HTR-8/SVneo (cell line): ENCODE measurements at places on chromosomes 2 and 18.

DNA sequence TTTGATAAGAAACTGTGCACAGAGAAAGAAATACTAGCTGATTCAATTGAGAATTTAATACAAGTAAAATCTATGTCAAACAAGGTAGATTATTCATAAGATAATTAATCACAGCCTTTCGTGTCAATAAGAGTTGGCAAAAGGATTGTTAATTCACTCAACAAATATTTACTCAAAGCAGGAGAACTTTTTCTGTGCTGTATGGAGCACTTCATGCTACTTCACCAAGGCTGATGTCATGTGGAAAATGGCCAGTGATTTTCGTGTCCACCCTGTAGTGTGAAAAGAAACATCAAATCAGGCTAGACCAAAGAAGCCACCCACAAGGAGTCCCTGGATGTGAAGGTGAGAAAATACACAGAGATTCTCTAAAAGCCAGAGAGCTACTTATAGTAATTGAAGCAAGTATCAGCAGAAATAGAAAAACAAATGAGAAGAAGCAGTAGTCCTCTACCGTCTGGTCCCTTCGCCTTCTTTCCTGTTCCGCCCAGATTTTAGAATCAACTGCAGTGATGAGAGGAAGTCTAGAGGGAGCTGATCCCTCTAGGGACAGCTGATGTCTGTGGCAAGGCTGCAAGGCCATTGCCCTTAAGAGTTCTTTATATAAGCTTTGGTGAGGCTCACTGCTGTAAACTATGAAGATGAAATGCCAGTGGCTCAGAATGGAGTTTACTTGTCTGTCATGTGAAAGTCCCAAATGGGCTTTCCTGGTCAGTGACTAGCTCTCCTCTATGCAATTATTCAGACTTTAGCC, 201.3 kb upstream of the APCDD1 start:
- no peak for DNase-seq

DNA sequence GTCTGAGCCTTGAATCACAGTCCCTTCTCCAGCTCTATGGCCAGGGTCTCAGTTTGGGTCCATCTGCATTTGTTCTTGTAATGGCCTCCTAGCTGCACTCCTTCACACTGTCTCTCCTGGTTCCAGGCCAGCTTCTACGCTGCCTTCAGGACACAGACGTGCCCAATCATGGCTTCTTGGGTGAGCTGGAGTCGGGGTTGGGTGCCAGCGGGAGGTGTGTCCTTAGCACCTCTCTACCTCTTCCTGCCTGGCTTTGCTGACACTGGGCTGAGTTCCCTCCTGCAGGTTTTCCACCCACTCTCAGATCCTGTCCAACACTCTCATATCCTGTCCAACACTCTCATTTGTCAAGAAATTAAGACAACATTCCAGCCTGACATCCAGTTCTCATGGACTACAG, 9.6 kb downstream of the TRPM8 start:
- DNase-seq = no peak

GRCh38 chr18:36496022-36496421, 198.5 kb downstream of the FHOD3 start:
- no peak for DNase-seq

DNA sequence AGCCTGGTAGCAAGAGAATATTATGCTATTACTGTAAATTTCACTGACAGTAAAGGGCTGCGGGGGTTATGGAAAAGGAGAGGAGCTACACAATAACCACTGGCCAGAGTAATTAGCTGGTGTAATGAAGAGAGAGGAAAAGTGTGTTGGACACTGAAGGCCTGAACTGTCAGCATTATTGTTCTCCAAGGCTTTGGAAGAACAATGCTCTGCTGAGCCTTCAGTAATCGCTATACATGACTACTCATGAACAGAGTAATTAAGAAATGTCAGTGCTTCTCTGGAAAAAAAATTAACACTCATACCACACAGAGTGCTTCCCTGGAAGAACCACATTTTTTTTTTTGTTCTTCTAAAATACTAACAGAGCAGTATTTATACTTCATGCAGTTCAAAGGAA, 931.3 kb downstream of the CPS1 start:
- no peak for DNase-seq

DNA sequence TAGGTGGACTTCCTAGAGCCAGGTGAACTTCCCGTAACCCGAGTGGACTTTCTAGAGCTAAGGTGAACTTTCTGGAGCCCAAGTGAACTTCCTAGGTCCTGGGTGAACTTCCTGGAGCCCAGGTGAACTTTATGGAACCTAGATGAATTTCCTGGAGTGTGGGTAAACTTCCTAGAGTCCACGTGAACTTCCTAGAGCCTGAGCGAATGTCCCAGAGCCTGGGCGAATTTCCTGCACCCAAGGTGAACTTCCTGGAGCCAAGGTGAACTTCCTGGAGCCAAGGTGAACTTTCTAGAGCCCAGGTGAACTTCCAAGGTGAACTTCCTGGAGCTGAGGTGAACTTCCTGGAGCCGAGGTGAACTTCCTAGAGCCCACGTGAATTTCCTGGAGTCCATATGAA, 70.0 kb downstream of the RTP5 start:
- DNase-seq = no peak

- no peak for DNase-seq
Measured at GRCh38 chr2:77818186-77818585, 296.0 kb upstream of the LRRTM4 start.

DNA sequence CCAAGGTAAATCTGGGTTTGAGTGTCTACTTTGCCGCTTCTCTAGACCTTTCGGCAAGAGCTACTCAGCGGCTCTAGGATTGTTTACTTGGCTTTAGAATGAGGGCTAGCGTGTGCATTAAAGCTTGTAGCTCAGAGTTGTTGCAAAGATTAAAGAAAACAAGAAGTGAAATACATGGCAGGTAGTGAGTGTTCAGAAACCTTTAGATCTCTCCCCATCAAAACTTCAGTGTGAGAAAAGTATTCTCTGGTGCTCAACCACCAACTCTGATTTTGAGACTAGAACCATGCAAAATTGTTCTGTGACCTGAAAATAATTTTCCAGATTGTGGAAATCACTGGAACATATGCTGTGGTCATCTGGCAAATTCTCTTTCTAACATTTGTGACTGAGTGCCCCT, 512.0 kb downstream of the CMPK2 start:
- DNase-seq = no peak

- DNase-seq = no peak
Measured at GRCh38 chr18:64116571-64117175, 32.2 kb downstream of the LINC00305 start.

- no peak for DNase-seq
Measured at GRCh38 chr2:30738141-30738911, 68.9 kb downstream of the CAPN13 start.

- DNase-seq = no peak
Measured at GRCh38 chr18:42893977-42894376, 221.5 kb downstream of the RIT2 start.

- no peak for DNase-seq
Measured at GRCh38 chr2:12430407-12431133, 286.2 kb upstream of the TRIB2 start.

DNA sequence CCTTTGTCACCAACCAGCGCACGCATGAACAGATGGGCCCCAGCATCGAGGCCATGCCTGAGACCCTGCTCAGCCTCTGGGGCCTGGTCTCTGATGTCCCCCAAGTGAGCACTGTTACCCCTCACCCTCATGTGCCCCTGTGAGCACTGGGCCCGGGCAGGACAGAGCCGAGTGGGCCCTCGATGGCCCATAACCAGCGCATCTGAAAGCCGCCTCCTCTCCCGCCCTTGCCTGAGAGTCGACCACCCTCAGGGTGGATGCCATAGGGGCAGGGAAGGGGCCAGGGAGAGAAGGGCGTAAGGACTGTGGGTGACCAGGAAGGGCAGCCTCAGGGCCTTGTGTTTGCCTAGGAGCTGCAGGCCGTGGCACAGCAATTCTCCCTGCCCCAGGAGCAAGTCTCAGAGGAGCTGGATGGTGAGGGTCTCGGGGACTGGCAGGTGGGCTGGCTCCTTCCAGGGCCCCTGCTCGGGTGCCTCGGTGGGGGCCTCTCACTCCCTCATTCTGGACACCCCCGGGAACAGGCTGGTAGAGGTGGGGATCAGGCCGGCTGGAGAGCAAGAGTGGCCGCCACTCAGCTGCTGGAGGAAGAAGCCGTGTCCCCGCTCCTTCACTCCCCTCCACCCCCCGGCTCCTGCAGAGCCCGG, 2.1 kb downstream of the PROM2 start:
- DNase-seq = no peak

DNA sequence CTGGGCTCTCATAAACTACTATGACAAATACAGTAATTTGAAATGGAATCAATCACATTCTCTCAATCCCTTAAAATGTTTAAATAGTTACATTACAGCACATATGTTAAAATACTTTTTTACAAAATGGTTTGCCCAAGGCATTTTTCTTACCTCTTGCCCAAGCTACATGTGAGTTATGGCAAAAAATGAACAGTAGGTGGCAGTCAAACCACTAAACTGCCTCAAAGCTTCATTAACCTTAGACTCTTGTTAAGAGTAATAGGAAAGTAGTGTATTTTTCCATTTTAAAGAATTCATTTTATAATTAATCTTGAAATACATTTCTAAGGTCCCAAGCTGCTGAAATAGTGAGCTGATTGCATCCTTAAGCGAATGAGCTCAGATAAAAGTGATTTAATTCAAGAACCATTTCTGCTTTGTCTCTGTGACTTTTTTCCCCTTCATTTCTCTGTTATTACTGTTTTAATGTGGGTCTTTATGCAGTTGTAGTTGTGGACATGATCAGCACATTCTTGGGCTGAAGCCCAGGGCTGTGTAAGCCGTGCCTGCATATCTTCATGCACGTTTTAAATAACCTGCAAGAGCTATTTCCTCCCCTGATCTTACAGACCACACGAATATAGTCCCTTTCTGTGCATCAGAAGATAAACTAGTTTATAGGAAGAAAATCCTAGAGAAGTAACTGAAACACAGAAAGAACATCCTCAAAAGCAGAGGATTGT, 311.8 kb downstream of the LNPK start:
- peak; percentile 36 for DNase-seq

- no peak for DNase-seq
Measured at GRCh38 chr18:37160038-37160820, 331.3 kb downstream of the KIAA1328 start.

GRCh38 chr18:27198036-27198435, 12.9 kb upstream of the CHST9 start:
- no peak for DNase-seq

GRCh38 chr18:39225373-39225772, 1659.8 kb upstream of the CELF4 start:
- DNase-seq = no peak

DNA sequence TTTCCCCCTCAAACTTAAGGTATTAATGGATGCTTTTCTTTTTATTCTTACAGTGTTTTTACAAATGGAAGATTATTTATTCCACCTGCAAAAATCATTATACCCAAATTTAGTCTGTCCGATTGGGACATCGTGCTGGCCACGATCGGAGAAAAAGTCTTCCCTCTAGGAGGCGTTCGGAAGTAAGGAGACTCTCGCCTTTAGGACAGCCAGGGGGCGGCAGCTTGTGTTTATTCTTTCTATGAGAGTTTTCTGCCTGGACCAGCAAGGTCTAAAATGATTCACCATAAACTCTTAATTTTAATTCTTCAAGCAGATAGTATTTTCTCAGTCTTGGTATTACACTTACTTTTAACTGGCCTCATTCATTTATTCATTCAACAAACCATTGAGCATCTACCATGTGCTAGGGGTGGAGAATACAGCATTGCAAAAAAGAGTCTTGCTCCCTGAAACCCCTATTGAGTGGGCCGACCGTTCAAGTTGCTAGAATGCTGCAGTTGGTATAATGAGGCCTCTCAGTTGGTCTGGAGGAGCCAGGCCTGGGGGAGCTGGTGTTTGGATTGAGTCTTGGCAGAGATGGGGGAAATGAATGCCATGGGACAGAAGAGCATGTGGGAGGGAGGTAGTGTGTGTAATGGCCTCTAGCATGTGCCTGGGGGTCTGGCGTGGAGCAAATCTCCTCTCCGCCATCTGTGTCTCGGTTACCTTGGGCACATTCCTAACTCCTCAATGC, 38.7 kb downstream of the DCDC2C start:
- no peak for DNase-seq

DNA sequence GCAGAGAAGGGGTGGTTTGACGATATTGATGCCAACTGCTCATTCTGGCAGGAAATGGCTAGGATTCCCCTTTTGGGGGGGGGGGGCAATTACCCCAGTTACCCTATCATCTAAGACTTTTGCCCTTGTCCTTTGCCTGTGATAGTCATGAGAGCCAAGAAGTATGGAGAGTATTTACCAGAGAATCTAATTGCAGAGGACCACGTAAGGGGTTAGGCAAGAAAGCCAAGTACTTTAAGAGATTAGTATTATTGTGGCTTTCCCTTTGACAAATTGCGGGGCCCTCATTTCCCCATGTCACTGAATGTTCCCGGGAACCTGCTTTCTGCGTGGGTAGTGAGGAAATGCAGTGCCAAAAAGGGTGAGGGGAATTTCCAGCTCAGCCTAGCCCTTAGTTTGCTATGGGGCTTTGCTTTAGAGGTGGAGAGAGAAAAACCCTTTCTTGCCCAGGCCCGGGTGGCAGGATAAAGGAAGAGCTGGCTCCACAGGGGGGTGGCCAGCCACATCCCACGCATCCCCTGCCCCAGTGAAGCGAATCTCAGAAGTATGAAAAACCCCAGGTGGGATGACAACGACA, 1.5 kb downstream of the AQP4 start:
- DNase-seq = no peak

DNA sequence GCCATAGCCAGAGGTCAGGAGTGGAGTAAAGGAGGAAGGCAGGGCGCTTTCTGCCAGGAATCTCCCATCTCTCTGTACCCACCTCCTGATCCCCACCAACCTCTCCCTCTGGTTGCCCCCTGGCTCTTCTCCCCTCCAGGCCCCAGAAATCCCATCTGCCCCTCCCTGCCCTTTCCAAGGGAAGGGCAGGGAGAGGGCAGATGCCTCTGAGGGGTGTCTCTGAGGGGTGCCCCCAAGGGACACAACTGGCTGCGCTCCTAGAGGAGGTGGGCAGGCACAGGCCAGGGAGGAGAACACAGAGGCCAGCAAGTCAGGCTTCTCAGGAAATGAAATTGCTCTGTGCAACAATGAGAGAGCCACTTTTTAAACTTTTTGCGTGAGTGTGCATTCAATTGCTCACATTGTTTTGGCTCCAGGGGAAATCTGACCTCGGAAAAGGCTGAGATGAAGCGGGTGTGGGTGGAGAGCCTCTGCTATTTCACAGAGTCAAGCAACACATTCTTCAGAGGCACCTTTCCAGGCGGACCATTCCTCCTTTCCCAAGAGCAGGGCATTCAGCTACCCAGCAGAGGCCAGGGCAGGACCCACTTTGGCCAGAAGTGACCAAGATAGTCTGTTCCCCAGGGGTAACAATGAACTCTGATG, 125.5 kb downstream of the SMAD7 start:
- DNase-seq = no peak

- no peak for DNase-seq
Measured at GRCh38 chr18:76232779-76233178, 262.3 kb downstream of the ZNF516 start.

DNA sequence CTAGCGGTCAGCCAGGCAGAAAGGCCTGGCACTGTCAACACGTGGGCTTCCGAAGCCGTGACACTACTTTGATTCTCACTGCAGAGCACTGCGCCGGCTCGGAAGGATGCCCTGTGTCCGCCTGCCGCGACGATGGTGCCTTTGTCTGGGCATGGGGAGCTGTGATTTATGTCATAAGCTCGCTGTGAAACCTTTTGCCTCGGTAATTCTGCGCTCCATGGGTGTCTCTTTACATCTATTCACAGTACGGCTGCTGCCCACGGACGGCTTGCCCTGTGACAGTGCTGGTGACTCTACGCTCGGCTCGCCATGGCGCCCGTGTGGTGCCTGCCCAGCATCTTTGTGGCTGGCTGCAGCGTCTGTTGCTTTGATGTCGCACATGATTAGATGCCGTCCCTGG, 43.1 kb upstream of the GBX2 start:
- DNase-seq = no peak
